H1 (cell line): ENCODE measurements at places on chromosomes 11 and 22. TPM values are rescaled to one million over a fixed set of nuclear protein-coding genes. Genes with fewer than 3 reads are reported as not detected.

Gene APOA4
- total RNA-seq: not detected in 2 replicates

Gene SEPTIN3
- total RNA-seq: 38.9 and 39.1 TPM in 2 replicates

Gene UBQLN3
- total RNA-seq: not detected in 2 replicates

DNA sequence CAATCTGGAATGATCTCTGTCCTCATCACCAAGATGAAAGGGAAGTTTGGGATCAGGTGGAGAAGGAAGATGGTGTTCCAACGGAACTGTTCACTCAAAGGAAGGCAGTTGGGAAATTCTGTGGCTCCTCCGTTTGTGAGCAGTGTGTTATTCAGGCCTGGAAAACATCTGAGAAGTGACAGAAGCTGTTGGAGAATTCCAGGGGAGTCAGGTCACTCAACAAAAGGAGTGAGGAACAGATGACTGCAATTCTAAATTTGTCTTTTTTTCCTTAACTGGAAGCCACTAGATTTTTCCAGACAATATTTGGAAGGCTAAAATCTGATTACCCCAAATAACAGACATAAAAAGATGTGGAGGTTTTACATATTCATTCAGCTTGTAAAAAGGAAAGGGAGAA lies 107.8 kb downstream of the CD44 start:
- DNase-seq: no peak

GRCh38 chr22:36659762-36660509 lies 43.6 kb downstream of the CACNG2 start:
- no peak for DNase-seq
